Right renal cortex interstitium (tissue), 3 donors: ENCODE measurements at places on chromosomes 4 and X.

DNA sequence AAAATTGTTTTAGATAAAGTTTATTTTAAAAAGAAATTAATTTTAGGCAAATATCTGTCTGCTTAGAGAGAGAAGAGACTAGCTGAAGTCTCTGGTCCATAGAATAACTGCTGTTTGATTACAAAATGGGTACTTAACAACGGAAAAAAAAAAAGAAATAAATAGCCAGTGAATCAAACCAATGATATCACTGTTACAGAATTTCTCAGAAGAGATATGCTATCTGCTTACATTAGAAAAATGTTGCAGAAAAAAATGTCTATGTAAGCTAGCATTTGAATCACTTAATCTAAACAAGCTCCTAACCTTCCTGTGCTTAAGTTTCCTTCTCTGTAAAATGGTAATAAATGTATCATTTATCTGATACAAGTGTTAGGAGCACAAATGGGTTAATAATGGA lies 189.9 kb downstream of the IL15 start:
- DNase-seq = no peak

- DNase-seq = no peak
These were observed 151.7 kb upstream of the RPS6KA6 start for GRCh38 chrX:84339507-84340364.

DNA sequence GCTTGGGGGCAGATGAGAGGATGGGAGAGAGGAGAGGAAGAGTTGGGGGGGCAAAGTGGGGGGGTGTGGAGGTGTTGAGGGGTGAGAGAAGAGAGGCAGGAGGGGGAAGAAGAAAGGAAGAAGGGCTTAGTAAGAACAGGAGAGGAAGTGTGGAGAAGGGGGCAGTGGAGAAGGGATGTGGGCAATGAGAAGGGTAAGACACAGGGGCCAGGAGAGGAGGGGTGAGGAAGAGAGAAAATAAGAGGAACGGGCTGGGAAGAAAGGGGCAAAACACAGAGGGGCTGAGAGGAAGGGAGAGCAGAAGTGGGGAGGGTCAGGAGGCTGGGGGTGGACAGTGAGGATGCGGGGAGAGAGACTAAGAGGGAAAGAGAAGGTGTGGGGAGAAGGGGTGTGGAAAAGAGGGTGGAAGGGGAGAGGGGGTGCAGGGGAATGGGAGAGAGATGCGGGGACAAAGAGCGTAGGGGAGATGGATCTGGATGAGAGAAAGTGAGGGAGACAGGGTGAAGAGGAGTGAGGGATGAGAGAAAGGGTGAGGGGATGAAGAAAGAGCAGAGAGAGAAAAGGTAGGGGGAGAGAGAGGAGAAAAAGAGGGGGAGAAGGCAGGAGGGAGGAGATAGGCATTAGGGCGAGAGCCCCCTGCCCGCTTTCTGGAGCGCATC lies 12.9 kb downstream of the SH3KBP1 start:
- no peak for DNase-seq

- no peak for DNase-seq
These were observed 276.3 kb downstream of the DCTD start for GRCh38 chr4:182640932-182641331.

DNA sequence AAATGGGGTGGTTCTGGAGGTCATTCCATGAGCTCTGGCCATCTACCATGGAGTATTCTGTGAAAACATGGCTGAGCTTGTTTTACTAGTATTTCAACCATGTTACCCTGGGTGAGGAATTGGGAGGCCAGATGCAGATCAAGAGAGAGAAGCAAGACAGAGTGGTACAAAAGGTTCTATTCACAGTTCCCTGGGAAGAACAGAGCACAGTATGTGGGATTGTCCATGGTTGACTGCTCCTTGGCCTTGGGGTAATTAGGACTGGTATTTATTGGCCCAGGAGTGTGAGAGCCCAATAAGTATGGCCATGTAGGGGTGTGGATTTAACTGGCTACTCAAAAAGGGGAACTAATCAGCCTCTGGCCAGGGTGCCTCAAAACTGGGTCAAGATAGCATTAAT lies 239.7 kb upstream of the GATB start:
- DNase-seq = no peak

GRCh38 chr4:80918004-80918403 lies 112.5 kb upstream of the BMP3 start:
- no peak for DNase-seq

DNA sequence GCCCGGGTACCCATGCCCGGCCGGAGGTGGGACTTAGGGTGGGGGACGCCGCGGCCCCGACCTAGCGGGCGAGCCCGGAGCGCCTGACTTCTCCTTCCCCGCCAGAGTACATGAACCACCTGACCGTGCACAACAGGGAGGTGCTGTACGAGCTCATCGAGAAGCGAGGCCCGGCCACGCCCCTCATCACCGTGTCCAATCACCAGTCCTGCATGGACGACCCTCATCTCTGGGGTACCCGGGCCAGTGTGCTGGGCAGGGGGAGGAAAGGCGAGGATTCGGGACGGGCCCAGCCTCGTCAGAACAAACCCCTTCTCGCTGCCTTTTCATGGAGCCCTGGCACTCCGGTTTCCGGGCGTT lies 622 bp downstream of the TAFAZZIN start:
- no peak for DNase-seq

DNA sequence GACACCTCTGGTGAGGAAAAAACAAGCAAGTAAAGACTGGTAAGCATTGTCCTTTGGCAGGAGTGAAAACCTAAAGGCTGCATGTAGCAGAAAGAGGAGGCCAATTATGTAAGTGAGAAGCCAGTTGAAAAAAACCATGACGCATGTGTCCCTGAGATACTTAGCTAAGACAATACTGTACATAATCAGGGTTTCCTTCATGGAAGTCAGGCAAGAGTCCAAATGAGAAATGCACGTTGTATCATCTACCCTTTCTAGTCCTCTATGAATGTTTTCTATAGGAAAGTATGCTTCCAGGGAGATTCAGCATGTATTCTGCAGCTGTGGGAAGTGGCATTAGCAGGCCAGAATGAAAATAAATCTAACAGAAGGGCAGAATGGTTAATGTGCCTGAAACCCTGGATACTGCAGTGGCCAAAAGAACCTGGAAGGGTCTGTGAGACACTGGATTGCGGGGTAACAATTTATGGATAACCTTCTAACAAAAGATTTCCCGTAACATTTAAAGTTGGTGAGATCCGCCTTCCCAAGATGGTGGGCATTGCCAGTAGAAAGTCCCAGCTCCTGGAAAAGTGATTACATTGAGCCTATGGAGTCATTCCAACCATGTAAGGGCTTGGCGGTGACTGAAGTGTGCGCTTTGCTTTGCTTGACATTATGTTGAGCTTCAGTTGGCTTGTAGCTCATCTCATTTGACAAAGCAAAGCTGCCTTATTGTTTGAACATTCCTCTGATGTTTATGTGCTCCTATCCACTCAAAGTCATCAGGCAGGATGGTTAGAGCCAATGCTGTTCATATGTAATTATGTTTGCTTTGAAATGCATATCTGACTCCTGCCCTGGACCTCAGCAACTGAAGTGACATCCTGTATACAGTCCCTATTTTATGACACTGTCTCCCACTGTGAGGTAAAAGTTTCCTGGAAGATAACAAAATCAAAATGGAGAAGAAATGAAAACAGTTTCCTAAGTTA lies 200.4 kb downstream of the ARHGAP24 start:
- DNase-seq = no peak

DNA sequence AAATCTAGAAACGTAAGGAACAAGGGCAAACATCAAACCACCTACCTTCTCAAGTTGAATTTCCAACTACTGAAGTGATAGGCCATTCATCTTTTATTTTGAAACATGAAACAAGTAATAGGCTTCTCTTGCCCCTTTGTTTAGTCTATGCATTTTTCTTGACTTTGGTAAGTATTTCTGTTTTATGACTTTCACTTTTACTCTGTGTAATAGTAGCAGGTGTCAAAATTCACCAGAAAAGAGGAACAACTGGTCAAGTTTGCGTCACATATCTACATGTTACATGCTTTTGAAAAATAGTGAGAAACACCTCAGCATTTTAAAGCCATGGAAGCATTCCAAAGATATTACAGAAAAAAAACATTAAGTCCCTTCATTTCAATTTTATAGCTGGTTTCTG lies 157.1 kb upstream of the FTHL17 start:
- no peak for DNase-seq

GRCh38 chr4:146142768-146143167 lies 32.8 kb upstream of the LSM6 start:
- no peak for DNase-seq

DNA sequence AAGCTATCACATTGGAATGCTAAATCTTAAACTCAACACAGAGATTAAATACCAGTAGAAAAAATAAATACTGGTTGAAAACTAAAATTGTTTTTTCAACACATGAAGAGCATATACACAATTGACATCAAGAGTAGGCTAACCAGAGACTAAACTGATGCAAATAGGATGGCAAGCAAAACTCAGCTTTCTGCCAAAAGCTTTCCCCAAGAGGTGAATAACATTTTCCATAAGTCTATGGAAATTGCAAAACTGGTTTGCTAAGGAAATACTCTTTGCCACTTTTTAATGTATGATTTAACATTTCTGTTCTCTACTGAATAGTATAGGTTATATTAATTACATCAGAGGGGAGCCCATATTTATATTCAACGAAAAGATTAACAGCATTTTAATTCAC lies 23.8 kb downstream of the IQCM start:
- no peak for DNase-seq

- no peak for DNase-seq
These were observed 69.6 kb upstream of the C4orf50 start for GRCh38 chr4:6087669-6088341.

DNA sequence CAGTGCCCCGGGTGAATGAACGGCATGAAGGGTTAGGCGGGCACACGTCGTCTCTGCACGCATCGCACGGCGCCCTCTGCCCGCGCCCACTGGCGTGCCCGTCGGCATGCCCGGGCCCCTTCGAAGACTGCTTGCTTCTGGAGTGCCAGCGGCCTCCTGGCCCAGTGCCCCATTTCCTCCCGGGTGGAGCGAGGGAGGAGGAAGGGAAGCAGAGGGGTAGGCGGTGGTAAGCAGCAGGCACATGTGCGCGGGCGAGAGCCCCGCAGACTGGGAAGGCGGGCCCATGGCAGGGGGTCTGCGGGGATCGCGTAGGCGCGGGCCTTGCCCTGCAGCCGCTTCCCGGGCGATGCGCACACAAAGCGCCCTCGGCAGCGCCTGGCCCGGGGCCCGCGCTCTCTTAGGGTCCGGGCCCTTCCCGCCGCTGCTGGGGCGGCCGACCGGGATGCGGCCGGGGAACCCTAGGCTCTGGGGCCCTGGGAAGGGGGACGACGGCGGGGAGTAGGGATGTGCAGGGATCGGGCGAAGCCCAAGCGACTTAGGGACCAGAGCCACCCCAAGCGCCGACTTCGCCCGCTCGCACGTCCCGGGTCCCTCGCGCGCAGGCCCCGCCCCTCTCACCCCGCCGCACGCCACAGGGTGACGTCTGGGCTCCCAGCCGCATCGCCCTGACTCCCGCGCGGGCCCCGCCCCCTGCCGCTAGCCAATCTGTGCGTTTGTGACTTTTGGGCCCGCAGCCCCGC lies 866 bp upstream of the EMD start:
- no peak for DNase-seq

- DNase-seq = no peak
These were observed 757 bp upstream of the SRPK3 start for GRCh38 chrX:153779891-153780677.

DNA sequence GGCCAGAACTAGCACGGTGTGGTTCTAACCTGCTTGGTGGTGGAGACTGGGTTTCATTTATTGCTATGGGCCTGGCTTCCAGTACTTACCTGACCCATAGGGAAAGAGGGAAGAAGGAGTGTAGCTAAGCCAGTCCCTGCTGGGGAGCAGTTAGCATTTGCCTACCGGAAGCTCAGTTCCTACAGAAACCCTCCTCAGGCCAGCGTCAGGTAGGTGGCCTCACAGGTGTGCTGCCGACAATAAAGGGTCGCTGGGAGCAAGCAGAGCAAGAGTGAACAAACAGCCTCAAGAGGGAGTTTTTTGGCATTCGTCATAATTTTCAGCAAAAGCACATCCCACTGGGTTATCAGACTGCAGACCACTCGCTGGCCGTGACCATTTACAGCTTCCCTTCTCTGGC lies 740.6 kb upstream of the TENM3 start:
- DNase-seq = no peak

- no peak for DNase-seq
These were observed 748 bp downstream of the FAM9B start for GRCh38 chrX:9033179-9033578.

DNA sequence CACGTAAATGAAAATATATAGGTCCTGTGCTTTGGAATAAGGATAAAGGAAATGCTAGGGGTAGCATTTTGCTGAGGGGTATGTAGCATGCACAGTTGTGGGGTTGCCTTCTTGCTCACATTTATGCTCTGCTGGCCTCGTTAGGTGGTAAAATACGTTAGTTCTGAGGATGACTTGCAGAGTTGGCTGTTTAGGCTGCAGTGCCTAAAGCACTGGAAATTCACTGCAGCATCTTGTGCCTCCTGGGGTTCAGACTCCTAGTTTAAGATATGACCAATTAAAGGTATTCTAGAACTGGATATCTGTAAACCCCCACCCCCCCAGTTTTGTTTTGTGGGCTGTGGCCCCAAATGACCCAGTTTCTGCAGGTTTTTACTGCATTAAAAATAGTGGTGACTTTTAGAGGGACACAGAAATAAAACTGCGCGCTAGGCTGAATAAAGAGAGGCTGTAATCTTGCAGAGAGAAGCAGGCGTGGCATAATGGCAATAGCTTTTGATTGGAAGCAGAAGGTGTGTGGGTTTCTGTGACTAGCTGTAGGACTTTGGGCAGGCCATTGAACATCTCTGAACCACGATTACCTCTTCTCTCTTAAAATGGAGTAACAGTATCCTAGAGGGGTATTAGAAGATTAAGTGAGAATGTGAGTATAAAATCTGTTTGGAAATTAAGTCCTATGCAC lies 79.3 kb downstream of the REPS2 start:
- DNase-seq = no peak

DNA sequence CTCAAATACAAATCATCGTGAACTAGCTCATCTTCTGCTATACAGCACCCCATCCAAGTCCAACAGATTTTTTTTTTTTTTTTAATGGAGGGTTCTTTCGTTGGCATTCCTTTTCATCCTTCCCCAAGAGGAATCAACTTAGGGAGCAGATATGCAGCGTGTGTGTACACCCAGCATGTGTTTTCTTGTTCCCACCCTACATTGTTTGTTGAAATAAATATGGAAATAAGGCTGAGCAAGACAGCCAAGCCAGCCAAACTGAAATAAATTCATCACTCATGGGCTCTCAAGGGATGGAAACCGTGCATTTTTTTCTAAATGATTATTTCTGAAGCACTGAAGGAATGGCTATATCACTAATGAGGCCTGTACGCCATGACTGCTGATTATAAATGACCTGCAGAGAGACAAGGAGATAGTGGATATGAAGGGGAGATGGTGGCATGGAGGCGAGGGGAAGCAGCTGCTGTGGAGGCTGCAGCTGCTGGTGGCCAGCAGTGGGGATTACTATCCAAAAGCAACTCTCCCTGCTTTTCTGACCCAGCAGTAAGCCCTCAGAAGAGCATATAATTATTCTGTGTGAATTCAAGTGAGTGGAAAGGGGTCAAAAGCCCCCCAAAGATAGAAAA lies 173.9 kb downstream of the MGST2 start:
- no peak for DNase-seq

GRCh38 chr4:69735119-69735518 lies 25.3 kb downstream of the SULT1B1 start:
- no peak for DNase-seq
